Activated T-cell treated with anti-CD3 and anti-CD28 coated beads, Interleukin-2, amount 50 U/mL, for 48 hours (primary cell): ENCODE measurements at places on chromosomes 5 and 9.

- DNase-seq = no peak
Observed at GRCh38 chr9:111645806-111646205, 14.7 kb downstream of the DNAJC25 start.

DNA sequence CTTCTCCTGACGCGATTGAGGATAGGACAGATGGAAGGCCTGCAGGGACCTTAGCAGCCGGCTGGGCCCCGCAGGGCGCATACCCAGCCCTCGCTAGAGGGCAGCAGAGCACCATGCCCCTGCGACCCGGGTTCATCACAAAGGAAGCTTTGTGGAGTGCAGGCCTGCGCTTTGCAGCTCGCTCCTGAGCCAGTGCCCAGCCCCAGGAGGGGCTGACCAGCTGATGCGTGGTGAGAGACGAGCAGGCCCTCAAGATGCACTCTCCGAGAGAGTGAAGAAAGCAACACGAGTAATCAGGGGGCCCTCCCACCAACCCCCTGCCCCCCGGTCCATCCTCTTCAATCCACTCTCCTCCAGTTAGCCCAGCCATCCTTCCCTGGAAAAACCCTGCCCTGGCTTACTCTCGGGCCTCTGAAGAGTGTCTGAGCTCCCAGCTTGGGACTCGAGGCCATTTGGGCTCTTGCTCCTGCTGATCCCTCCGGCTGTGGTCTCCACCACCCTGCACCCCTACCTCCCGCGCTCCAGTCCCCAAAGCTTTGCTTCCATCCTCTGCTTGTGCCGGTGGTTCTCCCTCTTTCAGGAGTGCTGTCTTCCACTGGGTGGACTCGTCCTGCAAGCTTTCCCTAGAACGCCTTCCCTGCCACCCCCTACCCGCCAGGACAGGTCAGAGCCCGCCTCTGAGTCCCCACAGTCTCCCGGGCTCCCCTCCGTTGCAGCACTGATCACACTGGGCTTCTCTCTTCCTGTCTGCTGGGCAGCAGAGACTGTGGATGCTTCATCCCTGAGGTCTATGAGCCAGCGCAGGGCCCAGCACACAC lies 9.1 kb upstream of the KIF12 start:
- DNase-seq = peak; percentile 81

DNA sequence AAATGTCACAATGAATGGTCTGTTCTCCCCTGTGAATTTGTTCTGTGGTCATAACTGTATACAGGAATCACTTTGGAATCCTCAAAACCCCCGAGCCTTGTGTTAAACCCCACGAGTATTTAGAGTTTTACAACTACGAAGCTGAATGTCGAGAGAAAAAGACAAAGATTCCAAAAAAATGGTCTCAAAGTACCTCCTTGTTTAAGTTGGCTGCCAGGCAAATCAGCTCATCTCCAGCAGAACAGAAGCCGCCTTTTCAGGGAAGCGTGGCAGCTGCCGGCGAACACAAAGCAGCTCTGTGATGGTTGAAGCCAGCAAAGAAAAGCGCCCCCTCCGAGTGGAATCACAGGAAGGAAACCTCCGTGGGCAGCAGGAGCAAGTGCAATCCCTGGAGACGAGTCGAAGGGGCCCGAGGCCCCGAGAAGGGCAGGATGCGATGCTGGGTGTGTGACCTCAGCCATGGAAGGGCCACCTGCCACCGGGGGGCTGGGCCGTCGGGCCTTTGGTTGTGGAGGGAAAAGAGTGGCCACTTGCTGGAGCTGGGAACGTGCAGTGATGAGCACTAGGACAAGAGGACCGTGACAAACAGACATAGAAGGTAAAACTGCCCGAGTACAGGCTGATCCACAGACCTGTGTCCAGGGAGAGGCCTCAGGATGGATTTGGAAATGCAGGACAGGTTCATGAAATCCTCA lies 706.4 kb downstream of the SEMA5A start:
- no peak for DNase-seq

GRCh38 chr9:33140401-33141360 lies 26.5 kb downstream of the B4GALT1 start:
- DNase-seq = no peak

- no peak for DNase-seq
Observed at GRCh38 chr9:88739373-88739772, 204.4 kb downstream of the NXNL2 start.

DNA sequence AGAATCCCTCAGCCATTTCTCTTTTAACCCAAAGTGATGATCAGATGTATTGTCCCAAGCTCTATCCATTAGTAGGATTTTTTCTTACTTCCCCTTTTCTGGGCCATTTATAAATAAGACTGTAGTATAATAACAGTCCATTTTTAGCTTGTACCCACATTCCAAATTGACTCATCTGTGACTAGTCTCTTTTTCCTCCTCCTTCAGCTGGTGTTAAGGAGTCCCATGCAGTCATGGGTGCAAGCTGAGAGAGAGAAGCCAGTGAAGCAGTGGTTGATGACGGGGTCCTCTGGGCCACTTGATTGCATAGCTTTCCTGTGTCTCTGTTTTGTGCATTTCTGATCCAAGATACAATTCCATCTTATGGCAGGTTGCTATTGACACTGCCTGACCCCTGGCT lies 476.0 kb upstream of the CD180 start:
- no peak for DNase-seq

DNA sequence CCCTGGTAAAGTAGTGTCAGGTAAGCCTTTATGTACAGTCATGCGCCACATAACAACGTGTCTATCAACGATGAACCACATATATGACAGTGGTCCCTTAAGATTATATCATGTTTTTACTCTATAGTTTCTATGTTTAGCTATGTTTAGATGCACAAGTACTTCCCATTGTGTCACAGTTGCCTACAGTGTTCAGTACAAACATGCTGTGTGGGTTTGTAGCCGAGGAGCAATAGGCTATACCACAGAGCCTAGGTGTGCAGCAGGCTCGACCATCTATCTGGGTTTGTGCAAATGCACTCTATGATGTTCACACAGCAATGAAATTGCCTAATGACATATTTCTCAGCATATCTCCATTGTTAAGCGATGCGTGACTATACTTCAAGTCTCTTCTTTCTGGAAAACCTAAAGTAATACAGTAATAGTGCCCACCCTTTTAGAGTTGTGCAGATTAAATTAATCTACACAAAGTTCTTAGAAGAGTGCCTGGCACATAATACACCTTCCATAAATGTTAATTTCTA lies 295.9 kb downstream of the ARHGAP26 start:
- no peak for DNase-seq

DNA sequence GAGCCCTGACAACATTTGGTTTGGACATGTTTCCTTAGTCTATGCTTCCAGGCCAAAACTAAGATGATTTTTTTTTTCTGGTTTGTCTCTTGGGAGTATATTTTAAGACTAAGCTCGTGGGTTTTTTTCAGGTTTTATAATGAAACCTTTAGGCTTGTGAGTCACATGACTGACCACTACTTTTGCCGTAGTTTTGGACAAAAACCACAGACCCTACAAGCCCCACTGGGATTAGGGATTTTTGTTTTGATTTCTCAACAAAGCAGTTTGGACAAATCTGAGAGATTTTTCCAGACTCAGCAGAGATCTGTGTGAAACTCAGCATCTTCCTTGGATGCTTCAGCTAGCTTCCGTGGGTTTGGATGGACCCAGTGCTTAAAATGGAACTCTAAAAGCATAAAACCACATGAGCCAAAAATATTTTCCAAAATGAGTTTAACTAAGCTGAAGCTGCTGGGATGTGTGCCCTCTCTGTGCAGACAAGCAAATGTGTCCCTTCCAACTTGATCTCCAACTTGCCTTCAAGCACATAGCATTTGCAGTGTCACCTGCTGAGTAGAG lies 70.3 kb upstream of the SMIM15 start:
- no peak for DNase-seq

DNA sequence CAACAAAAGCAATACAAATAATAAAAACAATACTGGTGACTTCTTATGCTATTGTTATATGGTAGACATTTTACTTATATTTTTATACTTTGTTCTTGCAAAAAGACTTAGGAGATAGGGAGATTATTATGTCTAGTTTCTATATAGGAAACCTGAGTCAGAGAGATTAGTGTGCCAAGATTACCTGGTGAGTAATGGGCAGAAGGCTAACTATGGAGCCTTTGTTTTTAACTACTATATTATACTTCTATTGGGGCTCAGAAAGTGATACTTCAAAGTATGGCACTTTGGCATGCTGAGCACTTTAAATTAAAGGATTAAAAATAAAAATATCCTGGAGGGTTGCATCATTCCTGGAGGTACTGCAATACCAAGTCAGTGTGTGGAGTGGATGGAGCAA lies 117.5 kb upstream of the CLINT1 start:
- no peak for DNase-seq

- no peak for DNase-seq
Observed at GRCh38 chr9:78676009-78676408, 379.1 kb downstream of the PSAT1 start.

GRCh38 chr5:148653836-148654781 lies at the start of gene HTR4:
Gene HTR4 (minus strand): TSS chr5:148654527. CDS start chr5:148637014, 17,513 bp downstream.
- DNase-seq = no peak

GRCh38 chr5:33472805-33473409 lies 32.1 kb downstream of the TARS1 start:
- no peak for DNase-seq

DNA sequence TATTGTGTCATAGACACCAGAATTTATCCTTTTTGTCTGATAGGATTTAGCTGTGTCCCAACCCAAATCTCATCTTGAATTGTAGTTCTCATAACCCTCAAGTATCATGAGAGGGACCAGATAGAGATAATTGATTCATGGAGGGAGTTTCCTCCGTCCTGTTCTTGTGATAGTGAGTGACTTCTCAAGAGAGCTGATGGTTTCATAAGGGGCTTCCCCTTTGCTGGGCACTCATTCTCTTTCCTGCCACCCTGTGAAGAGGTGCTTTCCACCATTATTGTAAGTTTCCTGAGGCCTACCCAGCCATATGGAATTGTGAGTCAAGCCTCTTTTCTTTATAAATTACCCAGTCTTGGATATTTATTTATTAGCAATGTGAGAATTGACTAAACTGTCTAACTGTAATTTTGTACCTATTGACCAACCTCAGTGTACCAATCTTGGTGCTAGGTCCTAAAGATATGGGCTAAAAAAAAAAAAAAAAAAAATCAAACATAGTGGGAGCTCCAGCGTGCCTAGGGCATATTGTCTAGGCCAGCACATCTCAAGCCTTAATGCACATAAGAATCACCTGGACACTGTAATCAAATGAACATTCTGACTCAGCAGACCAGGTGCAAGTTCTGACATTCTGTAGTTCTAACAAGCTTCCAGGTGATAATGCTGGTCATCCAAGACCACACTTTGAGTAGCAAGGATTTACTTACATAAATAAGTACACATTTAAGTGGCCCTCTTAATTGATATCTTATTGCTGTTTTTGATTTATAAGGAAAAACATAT lies 30.5 kb downstream of the ST8SIA4 start:
- DNase-seq = no peak

DNA sequence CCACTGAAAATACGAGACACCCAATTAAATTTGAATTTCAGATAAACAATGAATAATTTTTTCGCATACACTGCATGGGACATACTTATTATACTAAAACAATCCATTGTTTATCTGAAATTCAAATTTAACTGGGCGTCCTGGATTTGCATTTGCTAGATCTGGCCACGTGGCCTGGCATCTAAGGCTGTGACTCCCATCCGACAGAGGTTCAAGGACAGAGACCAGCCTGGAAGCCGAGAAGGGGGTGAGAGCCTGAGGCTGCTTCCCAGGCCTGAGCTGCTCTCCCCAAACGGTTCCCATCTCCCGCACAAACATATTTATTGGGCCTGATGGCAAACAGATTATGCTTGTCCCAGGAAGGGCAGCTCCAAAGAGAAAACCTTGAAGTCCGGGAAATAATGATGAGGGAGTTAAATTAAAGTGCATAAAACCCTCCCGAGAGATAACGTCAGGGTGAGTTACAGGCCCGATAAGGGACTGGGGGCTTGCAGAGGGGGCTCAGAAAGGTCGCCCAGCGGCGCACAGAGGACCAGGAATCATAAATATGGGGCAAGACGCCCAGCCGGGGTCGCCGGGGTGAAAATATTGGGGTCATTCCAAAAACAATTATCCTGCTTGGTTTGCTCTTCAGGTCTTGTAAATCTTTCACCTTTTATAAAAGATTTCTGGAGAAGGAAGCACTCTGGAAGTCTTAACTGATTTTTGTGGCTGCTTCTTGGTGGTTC lies 163.7 kb downstream of the GAPVD1 start:
- DNase-seq = no peak

- no peak for DNase-seq
Observed at GRCh38 chr5:157354800-157355199, 88.9 kb downstream of the CYFIP2 start.

DNA sequence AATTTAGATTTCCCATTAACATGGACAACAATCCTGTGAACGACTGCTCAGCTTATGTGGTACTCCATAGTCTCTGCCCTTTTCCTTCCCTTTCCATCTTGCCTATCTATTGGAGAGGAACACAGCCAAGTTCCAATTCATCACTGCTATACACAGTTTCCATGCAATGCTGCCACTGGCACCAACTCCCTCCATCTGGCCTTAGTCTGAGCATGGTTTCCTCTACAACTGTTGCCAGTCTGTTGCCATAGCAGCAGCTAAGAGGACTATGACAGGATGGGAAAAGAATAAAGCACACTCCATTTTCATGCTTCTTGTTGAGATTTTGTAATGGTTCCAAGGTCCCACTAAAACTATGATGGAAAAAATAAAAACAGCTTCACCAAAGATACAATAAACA lies 189.0 kb downstream of the HCN1 start:
- DNase-seq = no peak
